ENCODE measurements at places on chromosomes 12 and 14.

GRCh38 chr14:71890541-71890940, 41.7 kb upstream of the RGS6 start:
- no peak for DNase-seq

- DNase-seq: no peak
These were observed 6.1 kb downstream of the RAPGEF3 start for GRCh38 chr12:47752552-47752951.

DNA sequence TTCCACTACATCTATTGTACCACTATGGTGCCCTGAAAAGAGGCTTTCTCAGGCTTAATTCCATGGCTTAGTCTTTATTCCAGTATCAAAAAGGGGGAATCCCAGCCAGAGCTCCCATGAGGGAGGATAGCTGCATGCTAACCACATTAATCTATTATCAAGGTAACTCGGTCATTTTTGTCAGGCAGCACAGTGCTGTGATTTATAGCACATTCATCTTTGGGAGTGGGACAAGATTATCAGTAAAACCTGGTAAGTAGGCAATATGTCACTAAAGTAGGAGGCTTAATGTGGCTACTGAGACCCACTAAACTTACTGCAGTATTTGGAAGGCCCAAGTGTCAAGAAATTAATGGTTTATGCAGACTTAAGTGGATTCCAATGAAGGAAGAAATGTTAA, 58.9 kb downstream of the DAD1 start:
- no peak for DNase-seq

- no peak for DNase-seq
These were observed 331.2 kb upstream of the SFSWAP start for GRCh38 chr12:131379738-131380137.

DNA sequence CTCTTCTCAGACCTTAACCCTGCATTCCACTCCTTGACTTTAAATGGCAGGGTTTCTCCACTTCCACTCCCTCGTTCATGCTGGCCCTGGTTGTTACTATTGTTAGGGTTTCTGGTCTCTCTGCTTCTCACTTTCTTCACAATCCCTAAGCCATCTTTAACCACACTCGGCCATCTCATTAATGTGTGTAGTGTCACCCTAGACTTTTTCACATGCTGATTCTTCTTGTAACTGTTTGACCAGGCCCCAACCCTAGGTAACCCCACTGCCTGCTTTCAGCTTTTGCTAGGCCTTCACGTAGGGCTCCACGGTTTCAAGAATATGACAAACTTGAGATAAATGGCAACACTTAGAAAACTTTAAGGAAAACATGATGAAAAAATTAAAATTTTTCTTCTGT, 195.1 kb downstream of the IPO8 start:
- DNase-seq: no peak

Data from NCI-H69 (cell line).